ENCODE measurements at places on chromosomes 13 and 19.

DNA sequence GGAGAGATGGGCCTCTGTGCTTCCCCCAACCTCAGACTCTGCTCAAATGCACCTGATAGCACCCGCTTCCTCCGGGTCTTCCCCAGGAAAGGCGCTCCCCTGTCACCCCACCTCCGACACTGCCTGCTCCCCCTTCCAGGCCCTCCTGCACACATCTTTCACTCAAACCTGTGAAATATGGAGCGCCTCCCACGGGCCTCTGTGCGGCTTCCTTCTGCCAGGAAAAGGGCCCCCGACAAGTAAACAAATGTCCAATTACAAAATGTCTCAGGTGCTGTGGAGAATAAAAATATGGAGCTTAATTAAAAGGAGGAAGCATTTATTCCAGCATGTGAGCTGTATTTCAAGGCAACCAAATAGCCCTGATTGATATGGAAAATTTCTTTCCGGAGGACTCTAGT lies 15.6 kb upstream of the CCNE1 start:
- DNase-seq = no peak

GRCh38 chr13:109764470-109765291 lies 21.7 kb downstream of the IRS2 start:
- no peak for DNase-seq

- no peak for DNase-seq
These were observed 323.1 kb downstream of the ZNF536 start for GRCh38 chr19:30695171-30695875.

- DNase-seq = no peak
These were observed 127.7 kb upstream of the EDNRB start for GRCh38 chr13:78046331-78046730.

All from ecto neural progenitor cell (in vitro differentiated cells).